ENCODE measurements at places on chromosomes 11 and 22.

- DNase-seq = no peak
Observed at GRCh38 chr22:46458525-46458924, 78.9 kb downstream of the CELSR1 start.

DNA sequence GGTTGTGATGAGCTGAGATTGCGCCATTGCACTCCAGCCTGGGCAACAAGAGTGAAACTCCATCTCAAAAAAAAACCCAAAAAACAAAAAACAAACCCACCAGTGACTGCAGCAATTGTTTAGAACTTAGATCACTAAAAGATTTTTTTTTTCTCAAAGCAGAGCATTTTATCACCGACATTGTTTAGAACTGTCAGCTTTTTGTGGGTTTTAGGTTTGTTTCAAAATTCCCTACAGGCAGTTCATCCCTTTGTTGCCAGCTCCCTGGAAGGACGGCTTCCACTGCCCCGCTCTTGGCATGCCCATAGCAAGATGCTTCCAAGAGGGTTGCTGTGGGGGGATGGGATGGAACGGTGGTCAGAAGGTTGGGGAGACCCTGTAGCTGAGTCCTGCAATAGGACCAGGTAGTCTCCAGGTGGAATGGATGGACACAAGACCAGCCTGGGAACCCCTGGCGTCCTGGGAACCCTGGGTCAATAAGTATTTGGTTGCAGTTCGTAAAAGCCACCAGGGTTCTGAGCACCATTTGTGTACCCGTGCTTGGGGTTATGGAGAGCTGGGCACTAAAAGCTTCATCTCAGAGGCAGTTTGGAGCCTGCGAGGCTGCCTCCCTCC lies 46.7 kb downstream of the TSPAN18 start:
- DNase-seq = no peak

DNA sequence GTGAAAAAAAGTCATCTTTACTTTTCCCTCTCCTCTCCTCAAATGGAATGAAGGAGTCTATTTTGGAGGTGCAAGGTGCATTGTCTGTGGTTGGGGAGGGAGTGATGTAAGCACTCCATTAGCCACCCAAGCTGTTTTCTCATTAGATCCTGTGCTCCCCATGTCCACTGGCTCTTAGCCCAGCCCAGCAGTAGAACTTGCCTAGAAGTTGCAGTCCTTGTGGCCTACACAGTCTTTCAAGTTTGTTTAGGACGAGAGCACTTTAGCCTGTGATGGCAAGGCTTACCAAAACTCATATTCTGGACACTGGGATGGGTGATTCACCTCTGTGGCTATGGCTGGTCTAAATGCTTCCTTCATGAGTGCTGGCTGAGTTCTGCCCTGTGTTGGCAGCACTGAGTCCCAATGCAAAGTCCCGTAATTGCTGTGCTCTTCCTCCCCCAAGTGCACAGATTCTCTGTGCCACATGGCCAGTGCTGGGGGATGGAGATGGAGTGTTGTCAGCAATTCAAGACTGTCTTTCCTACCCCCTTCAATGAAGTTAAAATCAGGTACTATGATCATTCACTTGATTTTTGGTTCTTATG lies 15.8 kb downstream of the SLC22A25 start:
- no peak for DNase-seq

- DNase-seq = no peak
Observed at GRCh38 chr22:43750751-43751150, 61.4 kb downstream of the EFCAB6 start.

DNA sequence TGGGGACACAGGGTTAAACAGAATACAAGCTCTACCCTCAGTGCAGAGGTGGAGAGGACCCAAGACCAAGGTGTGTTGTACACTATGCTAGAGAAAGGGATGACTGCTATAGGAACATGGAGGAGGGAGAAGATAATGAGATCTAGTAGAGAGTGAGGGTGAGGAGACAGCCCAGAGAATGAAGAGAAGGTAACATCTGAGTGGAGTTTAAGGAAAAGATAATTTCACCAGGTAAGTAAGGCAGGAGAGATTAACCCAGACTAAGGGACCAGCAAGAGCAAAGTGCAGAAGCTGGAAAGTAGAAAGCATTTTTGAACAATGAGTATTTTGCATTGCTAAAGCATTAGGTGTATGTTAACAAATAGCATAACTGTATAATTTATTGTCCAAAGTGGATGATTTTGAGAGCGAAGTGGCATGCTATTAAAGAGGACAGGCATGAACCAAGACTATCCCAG lies 128.8 kb downstream of the RASSF10 start:
- no peak for DNase-seq

DNA sequence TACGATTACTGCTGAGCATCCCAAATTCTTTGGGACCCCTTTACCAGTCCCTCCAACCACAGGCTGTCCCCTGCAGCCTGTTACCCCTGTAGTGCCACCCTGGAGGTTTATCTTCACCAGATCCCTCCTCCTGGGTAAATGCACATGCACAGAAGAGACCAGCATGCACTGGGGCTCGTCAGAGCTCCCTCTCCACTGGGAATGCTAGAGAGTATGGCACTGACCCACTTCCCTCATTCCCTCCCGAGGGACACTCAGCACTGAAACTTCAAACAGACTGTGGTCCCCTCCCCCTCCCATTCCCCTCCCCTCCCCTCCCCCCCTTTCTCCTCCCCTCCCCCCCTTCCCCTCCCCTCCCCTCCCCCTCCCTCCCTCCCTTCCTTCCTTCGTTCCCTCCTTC lies 49.1 kb downstream of the C11orf91 start:
- no peak for DNase-seq

DNA sequence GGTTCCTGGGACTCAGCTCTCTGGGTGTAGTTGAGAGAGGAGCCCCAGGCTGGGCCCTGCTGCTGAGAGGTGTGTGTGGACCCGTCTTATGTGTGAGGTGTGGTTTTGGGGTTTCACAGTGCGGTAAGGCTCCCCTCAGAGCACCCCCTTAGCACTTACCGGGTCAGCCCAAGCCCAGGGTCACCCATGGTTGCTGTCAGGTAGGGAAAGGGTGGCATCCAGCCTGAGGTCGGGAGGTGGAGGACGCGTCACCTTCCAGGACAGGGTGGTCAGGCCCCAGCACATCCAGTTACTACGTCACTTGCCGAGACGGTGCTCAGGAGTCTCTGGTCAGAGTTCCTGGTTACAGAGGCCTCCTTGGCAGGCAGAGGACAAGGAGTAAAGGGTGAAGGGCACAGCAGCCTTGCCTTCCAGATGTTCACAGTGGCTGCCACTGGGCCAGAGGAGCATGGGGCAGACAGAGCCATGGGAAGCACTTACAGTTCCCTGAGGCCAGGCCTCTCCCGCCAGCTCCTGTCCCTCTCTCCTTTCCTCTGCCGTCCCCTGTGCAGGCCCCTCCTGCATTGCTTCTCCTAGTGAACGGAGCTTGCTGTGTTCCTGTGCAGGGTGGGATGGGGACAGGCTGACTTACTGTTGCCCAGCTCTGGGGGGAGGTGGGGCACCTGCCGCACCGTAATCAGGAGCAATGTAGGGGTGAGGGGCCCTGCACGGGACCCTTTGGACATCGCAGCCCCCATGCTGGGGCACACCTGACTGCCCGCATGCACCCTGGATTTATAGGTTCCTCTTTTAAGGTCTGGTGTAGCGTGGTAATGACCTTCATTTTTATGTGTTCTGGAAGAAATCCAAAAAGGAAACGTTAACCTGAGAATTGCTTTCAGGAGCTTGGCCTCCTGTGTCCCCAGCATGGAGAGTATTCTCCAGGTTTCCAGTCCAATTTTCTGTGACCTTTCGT lies 285.9 kb downstream of the TBC1D22A start:
- no peak for DNase-seq

- no peak for DNase-seq
Observed at GRCh38 chr11:95908826-95909225, 15.1 kb downstream of the MTMR2 start.

- DNase-seq = no peak
Observed at GRCh38 chr11:12377824-12378593, 638 bp downstream of the PARVA start.

- DNase-seq = no peak
Observed at GRCh38 chr11:70662691-70663098, 264.4 kb downstream of the CTTN start.

GRCh38 chr11:87722756-87723565 lies 452.3 kb downstream of the RAB38 start:
- no peak for DNase-seq

- DNase-seq = no peak
Observed at GRCh38 chr11:83151274-83151977, 5.5 kb upstream of the PCF11 start.

DNA sequence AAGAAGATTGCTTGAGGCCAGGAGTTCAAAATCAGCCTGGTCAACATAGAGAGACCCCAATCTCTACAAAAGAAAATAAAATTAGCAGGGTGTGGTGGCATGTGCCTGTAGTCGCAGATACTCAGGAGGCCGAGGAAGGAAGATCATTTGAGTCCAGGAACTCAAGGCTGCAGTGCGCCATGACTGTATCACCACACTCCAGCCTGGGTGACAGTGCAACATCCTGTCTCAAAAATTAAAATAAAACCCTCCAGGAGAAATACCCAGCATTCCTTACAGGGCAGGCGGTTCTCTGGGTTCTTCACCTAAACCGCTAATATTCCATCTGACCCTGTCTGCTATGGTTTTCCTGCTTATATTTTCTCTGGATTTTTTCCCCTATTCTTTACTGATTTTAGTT lies 13.5 kb downstream of the TCF20 start:
- no peak for DNase-seq

DNA sequence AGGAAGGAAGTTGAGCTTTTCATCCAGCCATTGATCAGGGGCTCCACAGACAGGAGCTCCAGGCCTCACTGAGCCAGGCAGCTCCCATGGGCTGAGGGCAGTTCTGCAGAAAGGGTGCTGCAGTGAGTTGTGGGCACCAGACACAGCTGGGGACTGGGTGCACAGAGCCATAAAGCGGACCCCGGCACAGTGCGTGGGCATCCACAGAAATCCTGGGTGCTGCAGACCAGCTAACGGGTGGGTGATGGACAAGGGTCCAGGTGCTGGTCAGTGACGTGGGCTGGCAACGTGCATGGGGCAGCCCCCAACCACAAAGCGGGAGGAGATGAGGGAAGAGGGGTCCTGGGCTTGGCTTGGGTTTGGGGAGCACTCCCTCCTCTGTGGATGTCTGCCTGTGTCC lies 19.4 kb upstream of the GAL start:
- DNase-seq = no peak

DNA sequence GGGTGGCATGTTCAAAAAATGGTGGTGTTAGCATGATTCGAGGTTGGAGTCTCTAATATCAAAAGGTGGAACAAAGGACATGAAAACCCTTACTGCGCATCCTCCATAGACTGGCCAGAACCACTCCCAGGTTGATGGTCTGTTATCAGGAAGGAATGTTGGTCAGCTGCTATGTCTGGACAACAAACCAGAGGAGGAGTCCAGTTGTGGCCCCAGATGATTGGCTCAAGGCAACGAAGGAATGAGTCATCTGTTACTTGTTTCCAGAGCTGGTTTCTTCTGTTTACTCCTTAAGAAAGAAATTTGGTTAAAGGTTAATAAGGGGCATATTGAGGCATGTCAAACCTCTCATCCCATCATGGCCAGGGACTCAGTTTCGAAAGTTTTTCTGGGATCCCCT lies 56.8 kb upstream of the GRIA4 start:
- no peak for DNase-seq

DNA sequence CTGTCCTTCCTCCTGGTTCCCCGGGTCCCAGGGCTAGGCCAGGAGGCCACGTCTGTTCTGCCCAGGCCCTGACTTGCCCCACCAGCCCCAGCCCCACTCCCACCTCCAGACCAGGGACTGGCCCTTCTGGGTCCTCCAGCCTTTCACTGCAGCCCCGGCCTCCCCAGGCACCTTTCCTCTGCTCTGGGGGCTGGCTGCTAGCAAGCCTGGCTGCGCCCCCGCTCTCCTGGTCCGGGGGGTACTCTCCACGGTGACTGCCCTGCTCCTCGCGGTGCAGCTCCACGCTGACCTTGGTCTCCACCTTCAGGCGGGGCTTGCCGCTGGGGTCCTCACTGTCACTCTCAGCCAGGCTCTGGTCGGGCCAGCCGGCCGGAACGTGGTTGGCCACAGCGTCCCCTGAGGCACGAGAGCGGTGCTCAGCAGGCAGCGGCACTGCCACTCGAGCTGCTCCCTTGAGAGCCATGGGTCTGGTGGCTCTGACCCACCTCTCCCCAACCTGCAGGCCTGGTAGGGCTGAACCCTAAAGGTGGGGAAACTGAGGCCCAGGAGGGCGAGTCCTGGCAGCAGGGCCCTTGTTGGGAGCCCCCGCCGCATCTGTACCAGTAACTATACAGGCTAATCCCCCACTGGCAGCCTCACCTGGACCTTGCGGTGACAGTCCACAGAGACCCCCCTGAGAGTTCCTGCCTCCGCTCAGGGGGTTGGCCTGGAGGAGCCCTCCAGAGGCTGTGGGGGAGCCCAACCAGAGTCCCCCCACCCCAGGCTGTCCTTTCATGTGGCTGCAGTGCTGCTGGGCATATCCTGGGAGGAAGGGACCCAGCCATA lies 29.0 kb downstream of the TRMU start:
- no peak for DNase-seq

DNA sequence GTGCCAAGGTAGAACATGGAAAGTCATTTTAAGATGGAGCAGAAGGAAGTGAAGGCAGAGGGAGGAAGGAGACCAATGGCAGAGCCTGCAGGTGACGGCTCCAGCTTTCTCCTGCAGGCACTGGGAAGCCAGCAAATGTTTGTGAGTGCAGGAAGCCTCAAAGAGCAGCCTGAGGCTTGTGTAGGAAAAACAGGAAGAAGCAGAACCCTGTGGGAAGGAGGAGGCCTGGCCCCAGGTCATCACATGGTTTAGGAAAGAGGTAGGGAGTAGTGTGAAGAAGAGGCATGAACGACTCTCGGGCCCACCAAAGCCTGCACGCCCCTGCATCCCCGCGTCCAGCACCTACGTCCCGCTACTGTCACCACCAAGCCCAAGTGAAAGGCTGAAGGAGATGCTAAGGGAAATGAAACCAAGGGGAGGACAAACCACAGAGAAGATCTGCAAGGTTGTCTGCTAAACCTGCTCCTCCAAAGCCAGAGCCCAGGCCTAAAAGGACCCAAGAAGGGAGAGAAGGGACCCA lies 151.5 kb downstream of the CHST1 start:
- no peak for DNase-seq

DNA sequence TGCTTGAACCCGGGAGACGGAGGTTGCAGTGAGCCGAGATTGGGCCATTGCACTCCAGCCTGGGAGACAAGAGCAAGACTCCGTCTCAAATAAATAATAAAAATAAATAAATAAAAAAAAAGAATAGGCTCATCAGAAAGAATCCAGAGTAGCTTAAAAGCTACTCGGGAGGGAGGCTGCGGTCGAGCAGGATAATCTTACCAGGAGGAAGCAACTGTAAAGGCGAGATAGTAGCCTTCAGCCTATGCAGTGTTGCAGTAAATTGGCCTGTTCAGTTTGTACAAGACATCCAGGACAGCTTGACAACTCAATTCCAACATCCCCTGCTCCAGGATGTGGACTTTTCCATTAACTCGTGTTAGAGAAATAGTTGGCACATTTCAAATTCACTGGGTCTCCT lies 1164.7 kb downstream of the LRRC4C start:
- no peak for DNase-seq
